Stimulated activated CD8-positive, alpha-beta memory T cell treated with anti-CD3 and anti-CD28 coated beads, Interleukin-7, amount 100 ng/mL, for 1 hour (primary cell): ENCODE measurements at places on chromosomes 7 and 10.

GRCh38 chr10:88537322-88537721 is 45.8 kb downstream of the RNLS start:
- DNase-seq, result no peak

DNA sequence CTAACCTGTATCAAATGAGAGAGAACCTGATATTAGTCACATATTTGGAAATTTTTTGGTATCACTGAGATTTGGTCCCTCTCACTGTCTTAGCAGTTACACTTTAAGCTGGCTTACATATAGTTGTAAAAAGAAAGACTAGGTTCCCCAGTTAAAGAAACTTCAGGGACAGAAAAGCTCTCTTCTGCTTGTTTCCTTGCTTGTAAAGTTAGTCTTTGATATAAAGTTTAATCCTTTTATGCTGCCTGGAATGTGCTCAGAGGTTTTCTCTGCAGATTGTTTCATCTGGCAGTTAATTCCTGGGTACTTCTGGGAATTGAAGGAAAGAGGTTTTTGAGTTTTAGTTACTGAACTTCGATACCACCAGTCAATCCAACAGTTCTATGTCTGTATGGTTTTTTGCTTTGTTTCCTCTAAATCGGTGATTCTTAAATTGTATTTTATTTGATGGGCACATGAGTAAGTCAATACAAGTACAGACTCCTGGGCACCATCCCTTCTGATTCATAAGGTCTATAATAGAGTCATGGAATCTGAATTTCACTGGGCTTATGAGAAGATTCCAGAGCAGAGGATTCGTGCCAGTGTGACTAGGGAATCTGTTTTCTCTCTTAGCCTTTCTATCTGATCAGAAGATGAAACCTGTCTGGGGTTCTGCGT is 1080.9 kb upstream of the C7orf33 start:
- no peak for DNase-seq

DNA sequence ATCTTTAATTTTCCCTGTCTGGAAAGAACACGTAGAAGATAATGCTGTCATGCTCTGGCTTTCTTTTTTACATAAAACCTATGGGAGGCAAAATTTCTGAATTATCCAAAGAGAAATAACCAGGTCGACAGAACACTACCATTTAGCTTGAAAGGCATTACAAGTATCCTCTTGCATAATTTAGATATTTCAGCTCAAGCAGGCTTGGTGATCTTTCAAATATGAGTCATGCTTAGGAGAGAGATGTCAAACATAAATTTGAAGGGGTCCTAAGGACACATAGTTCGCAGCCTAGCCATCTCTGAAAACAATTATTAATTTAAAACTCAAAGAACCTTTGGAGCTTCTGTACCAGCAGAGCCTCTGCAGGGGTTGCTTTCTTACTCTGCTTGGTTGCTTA is 100.9 kb downstream of the FAS start:
- DNase-seq, result no peak

DNA sequence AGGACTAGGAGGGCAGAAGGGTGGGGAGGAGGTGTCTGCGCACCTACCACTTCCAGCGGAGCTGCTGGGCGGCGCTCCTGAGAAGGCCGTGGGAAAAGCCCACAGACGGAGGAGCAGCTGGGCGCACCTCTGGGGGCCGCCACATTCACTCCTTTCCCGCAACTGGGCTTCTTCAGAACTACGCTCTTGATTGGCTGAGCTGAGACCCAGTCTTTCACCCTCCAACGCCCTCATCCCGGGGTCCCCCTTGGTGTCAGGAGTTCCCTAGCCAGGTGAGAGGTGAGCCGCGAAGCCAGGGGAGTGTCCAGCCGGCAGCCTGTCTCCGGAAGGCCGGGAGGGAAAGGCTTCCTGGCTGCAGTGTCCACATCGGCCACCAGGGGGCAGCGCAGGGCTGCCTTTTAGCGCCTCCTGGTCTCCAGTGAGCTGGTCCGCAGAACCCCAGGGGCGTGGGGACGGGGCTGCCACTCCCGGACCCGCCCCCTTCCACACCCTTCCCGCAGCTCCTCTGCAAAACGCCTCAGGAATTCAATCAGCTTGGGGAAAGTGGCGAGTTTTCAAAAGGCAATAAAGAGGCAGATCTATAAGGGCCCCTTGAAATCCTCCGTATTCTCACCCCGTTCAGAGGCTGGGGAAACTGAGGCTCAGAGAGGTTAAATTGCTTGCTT is 98.8 kb downstream of the CHST15 start:
- peak; percentile 68 for DNase-seq

- no peak for DNase-seq
Measured at GRCh38 chr10:105328503-105329133, 687.5 kb downstream of the SORCS3 start.

DNA sequence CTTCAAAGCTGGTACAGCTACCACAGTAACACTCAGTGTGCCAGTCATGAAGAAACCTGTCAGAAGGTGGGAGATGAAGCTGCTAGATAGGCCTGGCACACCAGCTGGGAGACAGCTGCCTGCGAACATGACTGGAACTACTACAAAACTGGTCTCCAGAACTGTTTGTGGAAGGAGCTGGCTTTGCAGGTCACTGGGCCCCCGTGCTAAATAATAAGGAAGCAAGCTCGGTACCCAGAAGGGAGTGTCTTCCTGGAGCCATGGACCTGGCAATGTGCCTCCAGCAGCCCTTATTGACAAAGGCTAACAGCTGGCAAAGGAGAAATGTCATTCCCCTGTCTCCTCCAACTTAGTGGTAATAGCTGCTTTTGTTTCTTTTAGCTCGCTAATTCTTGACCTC is 1217.6 kb upstream of the LRRN3 start:
- no peak for DNase-seq

- no peak for DNase-seq
Measured at GRCh38 chr7:57404343-57404966, 45.5 kb upstream of the ZNF716 start.

GRCh38 chr7:156732091-156732625 is 91.6 kb downstream of the RNF32 start:
- DNase-seq, result no peak

- no peak for DNase-seq
Measured at GRCh38 chr7:42596737-42597136, 315.1 kb downstream of the C7orf25 start.

- DNase-seq, result no peak
Measured at GRCh38 chr7:13841284-13841683, 148.2 kb downstream of the ETV1 start.

DNA sequence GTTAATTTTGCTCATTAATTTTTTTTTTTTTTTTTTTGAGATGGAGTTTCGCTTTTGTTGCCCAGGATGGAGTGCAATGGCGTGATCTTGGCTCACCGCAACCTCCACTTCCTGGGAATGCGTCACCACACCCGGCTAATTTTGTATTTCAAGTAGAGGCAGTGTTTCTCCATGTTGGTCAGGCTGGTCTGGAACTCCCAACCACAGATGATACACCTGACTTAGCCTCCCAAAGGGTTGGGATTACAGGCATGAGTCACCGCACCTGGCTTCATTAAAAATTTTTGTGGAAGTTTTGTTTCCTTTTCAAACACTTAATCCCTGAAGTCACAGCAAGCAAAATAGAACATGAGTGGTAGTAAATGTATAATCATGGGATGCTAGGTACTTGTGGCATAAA is 857.2 kb upstream of the PHF14 start:
- no peak for DNase-seq

GRCh38 chr10:108180878-108181277 is 1016.4 kb upstream of the SORCS1 start:
- no peak for DNase-seq

DNA sequence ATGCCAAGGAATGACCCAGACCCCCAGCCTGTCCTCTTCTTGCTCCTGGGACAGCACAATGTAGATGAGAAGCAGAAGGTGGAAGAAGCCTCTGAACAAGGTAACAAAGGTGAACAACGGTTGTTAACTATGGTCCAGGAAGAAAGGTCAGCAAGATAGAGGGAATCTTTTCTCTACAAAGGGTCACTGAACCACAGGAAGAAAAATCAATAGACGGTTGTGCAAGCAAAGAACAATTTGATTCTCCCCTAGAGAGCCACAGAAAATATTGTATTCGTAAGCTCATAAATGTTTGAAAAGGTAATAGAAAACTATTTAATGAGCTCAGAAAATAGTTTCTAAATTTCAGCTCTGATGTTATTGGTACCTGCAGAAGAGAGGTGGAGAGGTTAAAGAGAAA is 111.3 kb downstream of the ST8SIA6 start:
- DNase-seq, result no peak

DNA sequence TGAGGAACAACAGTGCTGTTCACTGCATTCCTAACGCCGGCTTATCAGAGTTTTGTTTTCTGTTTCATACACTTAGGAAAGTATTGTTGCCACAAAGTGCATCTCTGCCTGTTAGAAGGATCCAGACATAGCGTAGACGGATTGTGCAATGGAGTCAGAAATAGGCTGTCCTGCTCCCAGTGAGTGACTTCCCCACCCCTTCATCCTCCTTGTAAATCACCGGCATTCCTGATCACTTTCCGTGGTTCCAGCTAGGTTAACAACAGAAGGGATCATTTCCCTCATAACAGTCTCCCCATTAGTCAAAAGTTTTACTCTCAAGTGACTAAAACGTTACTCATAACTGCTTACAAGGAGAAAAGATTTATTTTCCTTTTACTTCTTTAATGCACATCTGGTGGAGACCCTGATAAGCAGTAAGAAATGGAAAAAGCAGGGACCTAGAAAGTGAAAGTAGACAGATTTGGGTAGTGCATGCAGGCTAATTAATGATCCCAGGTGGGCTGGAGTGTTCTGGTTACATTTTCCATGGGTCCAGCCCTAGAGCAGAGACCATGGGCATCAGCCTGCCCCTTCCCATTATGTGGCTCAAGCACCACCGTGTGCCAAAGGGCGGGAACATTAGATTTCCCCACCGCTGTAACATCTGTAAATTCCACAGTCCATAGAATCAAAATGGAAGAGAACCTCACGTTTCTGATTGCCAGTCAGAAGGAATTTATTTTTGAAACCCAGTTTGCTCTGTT is 395.1 kb upstream of the GALNT17 start:
- DNase-seq, result no peak

- DNase-seq, result no peak
Measured at GRCh38 chr7:158685693-158686092, 18.9 kb downstream of the NCAPG2 start.

DNA sequence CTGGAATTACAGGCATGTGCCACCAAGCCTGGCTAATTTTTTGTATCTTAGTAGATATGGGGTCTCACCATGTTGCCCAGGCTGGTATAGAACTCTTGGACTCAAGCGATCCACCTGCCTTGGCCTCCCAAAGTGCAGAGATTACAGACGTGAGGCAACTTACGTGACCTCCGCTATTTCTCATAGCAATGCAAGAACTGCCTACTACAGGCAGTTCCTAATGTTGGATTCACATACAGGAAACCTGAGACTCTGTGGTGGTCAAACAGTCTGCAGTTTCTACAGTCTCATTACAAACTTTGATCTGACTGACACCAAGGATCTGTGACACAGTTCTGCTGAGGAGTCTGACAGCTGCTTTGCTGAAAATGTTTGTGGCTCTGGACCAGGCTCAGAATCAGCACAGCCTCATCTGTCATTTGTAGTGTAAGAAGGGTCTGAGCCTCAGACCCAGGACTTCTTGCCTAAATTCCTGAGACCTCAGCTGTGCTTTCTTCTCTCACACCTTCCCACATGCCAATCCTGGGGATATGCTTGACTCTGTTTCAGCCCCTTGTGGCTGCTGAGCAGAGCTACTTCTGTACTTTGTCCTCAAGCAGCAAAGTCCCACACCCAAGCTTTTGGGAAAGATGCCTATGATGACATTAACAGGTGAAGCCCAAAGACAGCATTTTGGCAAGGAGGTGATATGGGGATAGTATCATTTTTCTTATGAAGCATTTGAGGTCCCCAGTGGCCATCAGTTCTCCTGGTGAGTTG is 48.0 kb upstream of the CYP2C9 start:
- DNase-seq, result no peak

- DNase-seq, result no peak
Measured at GRCh38 chr7:159143780-159144757, 598 bp downstream of the VIPR2 start.

- no peak for DNase-seq
Measured at GRCh38 chr7:47771990-47772360, 176.3 kb downstream of the PKD1L1 start.

GRCh38 chr7:235576-236395 is 43.4 kb downstream of the FAM20C start:
- no peak for DNase-seq

GRCh38 chr7:142139597-142140400 is 28.3 kb downstream of the MGAM2 start:
- no peak for DNase-seq

- DNase-seq, result no peak
Measured at GRCh38 chr7:157819455-157819807, 482.6 kb downstream of the DNAJB6 start.

DNA sequence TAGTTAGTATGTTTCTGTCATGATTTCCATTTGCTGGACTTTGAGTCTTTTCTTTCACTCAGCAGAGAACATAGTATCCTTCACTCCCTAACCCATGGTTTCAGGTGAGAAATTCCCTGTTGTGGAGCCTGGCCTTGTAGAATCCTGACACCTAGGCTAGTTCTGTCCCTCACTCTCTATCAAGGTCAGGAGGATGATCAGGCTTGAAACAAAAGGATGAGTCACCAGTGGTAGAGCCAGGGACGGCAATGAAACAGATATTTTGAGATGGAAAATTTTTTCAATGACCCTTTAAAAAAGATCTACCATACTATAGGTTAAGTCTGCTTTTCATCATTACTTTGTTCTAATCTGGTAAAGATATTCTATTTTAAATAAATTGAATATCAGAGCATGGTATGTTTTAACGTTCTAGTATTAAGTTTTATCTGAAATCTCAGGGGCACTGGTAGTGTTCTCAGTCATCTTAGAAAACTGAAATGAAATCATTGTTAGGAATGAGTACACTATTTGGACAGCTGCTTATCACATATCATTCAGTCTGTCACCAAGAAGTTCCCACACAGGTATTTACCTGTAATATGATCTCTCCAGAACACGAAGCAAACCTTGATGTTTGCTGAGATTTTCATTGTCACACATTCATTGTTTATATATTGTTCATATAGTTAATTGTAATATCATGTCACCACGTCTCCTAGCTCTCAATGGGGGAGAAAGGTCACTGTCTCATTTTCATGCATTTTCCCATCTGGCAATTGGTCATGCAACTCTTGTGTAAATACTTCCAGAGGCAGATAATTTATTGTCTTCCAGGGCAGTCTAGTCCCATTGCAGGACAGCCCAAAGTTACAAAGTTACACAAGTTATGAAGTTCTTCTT is 299.9 kb upstream of the LRRTM3 start:
- DNase-seq, result no peak
